ENCODE measurements at places on chromosomes 6 and 20.

- no peak for DNase-seq
Measured at GRCh38 chr6:152087096-152087495, 279.6 kb downstream of the ESR1 start.

DNA sequence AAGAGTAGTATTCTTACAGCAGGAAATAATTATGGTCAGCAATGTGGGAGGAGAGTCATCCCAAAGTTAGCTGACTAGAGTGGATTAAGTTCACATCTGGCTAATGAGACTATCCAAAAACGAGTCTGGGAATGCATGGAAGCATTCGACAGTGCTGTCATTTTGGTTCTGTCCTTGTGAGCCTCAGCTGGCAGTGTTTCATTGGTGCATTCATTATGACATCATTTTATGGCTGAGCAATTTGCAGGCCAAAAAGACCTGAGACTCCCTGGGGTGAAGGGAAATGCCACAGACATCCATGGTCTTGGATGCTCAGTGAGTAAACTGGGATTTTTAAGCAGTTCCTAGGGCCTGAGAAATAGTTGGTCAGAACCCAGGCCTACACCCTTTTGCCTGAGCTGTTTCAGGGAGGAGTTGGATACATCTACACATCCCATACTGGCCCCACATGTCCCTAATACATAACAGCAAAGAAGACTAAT, 196.4 kb upstream of the CCN2 start:
- DNase-seq, result no peak

DNA sequence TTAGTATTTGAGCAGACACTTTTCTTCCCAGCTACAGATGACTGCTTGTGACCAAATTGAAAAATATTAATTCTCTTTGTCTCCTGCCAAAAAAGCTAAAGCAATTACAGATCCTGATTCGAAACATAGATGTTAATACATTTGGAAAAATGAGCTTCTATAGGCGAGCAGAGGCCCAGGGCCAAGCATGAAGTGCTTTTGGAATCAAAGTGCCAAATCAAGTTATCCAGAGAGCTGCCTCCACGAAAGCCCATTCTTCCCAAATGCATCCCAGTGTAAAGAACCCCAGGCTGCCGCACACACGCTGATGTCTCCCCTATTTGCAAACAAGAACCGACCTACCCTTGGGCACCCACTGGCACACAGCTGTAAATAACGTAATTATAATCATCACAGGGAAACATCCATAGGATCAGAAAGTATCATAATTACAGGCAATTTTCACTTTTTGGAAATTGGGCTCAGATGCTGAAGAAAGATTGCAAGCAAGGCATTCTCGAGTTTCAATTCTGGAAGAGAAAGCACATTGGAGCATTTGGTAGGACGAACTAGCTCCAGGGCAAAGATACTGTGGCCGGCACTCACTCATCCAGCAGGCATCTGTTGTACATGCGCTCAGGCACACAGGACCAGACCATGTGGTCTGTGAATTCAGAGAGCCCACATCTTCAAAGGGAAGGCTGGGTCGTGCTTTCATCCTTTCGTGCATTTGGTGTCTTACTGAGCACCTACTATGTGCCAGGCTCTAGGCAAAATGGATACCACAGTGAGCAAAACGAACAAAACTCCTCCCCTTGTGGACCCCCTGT, 45.9 kb downstream of the BMP7 start:
- DNase-seq, result no peak

GRCh38 chr6:6414931-6415330, 94.5 kb upstream of the F13A1 start:
- DNase-seq, result no peak

DNA sequence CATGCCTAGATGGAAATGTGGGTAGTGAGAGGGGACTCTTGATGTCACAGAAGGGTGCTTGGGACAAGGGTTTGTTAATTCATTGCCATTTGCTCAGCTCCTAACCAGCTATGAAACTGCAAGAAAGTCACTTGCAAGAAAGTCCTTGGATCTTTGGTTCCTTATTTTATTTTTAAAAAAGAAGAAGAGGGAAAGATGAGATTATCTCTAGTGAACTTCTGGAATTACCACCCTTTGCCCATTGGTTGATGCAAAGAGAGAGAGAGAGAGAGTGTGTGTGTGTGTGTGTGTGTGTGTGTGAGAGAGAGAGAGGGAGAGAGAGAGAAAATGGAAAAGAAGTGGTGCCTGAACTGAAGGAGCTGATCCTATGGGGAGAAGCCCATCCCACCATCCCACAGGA, 4.6 kb upstream of the SFT2D1 start:
- no peak for DNase-seq

DNA sequence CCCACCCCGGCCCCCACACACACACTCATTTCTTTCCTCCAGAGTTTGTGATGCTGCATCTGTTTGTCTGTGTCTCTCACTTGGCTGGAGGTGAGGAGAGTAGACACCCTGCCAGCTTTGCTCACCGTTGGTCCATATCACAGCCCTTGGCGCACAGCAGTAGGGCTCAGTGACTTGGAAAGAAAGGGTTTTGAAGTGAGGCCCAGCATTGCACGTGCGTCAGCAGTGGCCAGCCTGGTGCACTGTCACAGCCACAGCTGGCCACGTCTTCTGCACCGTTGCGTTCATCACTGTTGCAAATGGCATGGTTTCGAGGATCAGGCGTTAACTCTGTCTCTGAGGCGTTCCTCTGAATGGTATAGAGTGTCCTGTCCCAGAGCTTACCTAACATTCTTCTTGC, 3.7 kb downstream of the WFDC5 start:
- DNase-seq, result no peak

DNA sequence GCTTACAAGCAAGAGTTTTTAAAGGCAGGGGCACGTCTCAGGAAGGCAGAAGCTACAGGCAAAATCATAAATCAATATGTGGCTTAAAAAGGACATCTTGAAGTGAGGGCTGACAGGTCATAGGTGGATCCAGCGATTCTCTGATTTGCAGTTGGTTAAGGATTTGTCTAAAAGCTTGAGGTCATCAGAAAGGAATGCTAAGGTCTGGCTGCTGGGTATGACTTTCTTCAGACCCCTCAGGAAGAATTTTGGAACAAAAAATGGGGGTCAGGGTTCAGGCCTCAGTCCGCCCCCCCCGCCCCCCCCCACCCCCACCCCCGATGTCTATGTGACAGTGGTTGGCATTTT, 261.9 kb downstream of the CDH4 start:
- DNase-seq, result no peak

GRCh38 chr6:34341481-34341971, 50.9 kb downstream of the NUDT3 start:
- DNase-seq, result no peak

DNA sequence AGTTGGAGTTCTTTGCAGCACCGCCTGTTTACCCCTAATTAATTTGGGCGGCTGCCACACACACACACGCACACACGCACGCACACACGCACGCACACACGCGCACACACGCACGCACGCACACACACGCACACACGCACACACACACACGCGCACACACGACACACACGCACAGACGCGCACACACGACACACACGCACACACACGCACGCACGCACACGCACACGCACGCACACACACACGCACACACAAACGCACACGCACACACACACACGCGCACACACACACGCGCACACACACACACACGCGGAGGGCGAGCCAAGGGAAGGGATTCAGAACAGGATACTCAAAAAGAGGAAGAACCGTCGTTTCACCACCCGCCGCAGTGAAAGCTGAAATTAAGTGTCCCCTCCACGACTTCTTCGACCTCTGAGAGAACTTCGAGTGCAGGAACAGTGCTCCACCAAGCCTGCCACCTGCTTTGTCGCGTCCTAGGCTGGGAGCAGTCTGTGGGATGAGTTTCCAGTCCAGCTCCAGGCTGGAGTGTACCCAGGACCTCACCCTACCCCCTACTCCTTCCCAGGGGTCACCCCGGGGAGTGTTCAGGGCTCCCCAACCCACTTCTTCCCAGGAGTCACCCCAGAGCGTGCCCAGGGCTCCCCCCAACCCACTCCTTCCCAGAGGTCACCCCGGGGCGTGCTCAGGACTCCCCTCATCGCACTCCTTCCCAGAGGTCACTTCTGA, 1.1 kb downstream of the RNASET2 start:
- DNase-seq, result no peak

- DNase-seq, result no peak
Measured at GRCh38 chr6:154241581-154241980, 115.0 kb downstream of the IPCEF1 start.

DNA sequence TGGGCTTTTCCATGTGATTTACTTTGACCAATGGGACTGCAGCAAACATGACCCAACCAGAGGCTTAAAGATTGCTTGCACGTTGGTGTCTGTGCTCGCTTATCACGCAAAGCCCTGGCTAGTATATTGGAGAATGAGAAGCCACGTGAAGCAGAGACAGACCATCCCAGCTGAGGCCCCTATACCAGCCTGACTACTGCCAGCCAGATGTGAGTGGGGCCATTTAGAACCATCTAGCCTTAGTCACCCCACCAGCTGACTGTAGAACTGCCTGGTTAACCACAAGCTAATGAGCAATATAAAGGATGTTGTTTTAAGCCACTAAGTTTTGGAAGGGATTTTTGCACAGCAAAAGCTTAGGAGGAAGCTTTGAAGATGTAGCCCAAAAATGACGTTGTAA, 74.5 kb downstream of the MACROD2 start:
- no peak for DNase-seq

GRCh38 chr20:17304774-17305173, 77.9 kb downstream of the PCSK2 start:
- no peak for DNase-seq

DNA sequence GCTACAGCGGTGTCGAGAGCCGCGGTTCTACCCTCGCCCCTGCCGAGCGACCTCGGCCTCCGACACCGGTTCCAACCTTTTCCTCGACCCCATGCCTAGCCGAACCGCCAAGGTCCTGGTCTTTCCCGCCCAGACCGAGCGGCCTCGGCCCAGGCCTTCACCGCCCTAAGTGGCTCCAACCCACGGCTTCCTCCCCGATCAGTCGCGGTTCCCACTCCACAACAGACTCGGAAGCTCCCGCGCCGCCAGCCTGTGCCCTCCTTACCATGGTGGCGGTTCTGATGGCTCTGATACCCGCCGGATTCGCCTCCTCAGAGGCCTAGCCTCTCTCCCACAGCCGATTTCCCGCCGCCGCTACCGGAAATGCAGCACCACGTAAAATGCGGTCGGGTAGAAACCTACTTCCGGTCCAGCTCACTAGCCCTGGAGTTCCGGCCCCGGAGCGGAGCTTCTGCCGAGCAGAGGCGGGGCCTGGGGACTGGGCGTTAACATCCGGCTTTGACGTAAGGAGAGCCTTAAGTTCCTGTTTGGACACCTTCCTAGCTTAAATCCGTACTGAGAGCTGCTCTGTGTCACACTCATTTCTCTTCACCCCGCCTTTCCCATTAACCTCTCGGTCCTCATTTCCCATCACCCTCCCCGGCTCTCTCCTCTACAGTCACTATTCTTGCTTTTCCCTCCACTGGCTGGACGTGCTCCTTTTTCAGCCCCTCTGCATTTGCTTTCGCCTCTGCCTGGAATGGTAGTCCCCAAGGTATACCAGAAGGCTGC, at the start of gene SNRPB:
Gene SNRPB, minus strand, starts transcription at position 367 of the 771 bp plus-strand sequence. Its CDS starts 99 bp downstream, at position 268.
- peak; percentile 87 for DNase-seq

DNA sequence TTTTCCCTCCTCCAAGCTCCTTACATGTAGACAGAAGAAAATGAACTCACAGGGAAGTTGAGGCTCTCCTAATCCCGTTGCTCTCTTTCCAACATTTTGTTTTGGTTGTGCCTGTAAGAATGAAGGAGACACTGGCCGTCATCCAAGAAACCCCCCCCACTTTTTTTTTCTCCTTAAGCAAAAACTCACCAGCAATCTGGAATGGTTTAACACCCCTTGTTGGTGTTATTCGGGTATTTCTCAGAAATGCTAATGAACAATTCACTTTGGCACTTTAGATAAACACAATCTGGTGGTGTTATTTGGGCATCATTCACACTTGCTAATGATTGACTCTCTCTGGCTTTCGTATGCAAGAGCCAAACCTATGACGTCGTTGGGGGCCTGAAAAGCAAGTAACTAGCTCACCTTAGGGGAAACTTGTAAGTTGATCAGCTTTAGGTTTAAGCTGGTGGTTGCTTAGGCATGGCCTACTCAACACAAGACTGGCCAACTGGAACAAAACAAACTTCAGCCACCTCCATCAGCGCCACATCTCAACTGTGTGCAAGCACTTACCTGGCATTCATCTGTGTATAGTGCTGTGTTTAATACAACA, 24.3 kb upstream of the OLIG3 start:
- no peak for DNase-seq

DNA sequence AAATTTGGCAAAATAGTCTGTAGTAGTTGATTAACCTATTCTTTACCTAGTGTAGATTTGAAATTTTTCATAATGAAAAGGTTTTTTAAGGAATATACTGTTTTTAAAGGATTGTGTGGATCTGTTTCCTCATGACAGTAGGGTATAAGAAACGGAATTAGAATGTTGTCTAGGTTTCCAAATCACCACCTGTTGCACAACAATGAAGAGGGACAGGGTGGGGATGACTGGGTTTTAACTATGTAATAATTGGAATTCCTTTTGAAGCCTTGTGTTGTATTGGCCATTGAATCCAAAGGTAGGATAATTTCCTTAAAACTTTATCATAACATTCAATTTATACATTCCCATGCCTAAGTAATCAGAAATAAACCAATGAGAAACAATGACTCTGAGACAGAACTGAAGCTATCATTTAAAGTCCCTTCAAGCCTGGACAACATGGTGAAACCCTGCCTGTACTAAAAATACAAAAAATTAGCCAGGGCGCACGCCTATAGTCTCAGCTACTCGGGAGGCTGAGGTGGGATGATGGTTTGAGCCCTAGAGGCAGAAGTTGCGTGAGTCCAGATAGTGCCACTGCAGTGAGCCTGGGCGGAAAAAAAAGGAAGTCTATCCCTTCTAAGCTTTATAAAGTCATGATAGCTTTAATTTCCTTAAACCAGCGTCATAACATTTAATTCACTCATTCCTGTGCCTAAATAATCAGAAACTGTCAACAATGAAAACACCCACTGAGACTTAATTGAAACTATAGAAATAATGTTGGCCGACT, 18.3 kb upstream of the SLC17A5 start:
- DNase-seq, result no peak
